ENCODE measurements at places on chromosomes 6 and 20.

GRCh38 chr6:154241581-154241980 is 115.0 kb downstream of the IPCEF1 start:
- DNase-seq = no peak

DNA sequence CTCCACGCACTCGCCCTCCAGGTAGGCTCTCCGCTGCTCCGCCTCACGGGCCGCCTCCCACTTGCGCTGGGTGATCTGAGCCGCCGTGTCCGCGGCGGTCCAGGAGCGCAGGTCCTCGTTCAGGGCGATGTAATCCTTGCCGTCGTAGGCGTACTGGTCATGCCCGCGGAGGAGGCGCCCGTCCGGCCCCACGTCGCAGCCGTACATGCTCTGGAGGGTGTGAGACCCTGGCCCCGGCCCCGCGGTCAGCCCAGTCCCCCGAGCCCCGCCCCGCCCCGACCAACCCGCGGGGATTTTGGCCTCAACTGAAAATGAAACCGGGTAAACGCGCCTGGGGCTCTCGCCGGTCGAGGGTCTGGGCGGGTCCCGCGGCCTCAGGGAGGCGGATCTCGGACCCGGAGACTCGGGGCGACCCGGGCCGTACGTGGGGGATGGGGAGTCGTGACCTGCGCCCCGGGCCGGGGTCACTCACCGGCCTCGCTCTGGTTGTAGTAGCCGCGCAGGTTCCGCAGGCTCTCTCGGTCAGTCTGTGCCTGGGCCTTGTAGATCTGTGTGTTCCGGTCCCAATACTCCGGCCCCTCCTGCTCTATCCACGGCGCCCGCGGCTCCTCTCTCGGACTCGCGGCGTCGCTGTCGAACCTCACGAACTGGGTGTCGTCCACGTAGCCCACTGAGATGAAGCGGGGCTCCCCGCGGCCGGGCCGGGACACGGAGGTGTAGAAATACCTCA is 598 bp downstream of the HLA-B start:
- DNase-seq = no peak

GRCh38 chr6:20879526-20879925 is 345.3 kb downstream of the CDKAL1 start:
- no peak for DNase-seq

DNA sequence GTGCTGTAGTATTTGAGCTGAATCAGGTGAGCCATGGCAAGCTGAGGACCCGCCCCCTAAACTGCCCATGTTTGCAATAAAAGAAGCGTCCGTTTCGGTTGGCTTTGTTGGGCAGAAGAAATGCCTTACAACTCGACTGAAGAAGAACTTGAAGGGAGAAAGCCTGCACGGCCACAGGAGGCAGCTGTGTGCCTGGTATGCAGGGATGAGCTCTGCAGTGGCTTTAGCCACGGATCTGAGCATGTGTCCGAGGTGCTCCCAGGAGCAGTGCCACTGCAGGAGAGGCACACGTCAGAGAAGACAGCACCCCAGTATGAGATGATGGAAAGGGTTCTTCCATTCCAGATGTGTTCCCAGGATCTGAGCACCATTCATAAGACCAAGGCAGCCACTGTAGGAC is 23.5 kb downstream of the KIZ start:
- DNase-seq = no peak

DNA sequence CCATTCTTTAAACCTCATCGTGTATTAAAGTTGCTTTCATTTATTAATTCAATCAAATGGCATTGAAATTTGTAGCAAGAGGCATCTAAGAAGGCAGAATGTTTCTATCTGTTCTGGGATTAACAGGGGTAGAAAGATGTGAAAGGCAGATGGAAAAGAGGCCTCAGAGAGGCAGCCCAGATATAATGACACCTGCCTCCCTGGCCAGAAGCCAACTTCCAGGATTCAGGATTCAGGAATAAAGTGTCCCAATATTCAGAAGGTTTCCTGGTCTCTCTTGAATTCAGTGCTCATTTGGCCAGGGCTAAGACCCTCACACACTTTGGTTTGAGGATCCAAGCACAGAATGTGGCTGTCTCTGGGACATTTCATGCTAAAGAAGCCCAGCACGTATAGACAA is 39.9 kb downstream of the HLA-B start:
- DNase-seq = no peak
